WTC11 (cell line): ENCODE measurements at places on chromosomes 2 and 18.

DNA sequence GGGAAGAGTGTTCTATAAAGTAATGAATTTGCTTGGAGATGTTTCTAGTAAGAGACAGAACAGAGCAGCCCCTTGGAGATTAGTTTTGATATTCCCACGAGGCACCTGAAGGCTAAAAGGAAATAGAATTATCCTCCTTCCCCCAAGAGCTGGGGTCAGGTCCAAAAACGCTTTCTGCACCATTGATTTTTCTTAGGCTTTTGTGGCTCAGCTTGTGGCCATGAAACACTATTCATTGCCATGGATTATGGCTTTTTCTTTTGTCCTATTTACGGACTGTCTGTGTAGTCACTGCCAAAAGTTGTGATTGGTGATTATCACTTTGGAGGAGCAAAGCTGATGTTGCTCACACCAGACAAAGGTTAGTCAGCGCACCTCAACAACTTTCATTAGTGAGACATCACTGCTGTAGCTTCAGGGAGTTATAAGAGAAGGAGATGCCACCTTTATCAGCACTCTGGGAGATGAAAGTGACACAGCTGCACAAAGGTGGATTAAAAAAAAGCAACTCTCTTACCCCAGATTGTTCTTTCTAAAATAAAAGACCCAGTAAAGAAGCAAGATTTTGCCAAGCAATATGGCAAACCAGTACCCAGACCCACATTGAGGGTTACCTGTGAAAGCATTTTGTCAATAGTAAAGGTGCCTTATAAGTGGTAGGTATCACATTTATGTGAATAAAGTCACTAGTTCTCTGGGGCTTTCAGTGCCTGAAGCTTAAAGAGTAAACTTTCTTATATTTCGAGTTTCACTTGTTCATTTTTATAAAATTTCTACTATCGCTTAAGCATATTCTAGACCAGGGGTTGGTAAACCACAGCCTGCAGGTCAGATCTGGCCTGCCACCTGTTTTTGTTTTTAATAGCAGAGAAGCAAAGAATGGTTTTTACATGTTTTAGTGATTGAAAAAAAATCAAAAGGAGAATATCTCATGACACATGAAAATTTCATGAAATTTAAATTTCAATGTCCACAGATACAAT is 10.6 kb downstream of the CXCR4 start:
- no peak overlapping the region for H3K27ac ChIP-seq
- H3K36me3 ChIP-seq = no peaks in the 10 kb centered on the region
- no peak overlapping the region for H3K4me3 ChIP-seq

- no peak overlapping the region for H3K4me3 ChIP-seq
- H3K4me1 ChIP-seq = peaks cover 32% of the 10 kb centered on the region
- peak overlapping the region; percentile 43; the same call in 1 of the 2 replicates for H3K27ac ChIP-seq
- peak; percentile 74 for DNase-seq
Measured at GRCh38 chr2:42770288-42771131, 6.6 kb upstream of the OXER1 start.

DNA sequence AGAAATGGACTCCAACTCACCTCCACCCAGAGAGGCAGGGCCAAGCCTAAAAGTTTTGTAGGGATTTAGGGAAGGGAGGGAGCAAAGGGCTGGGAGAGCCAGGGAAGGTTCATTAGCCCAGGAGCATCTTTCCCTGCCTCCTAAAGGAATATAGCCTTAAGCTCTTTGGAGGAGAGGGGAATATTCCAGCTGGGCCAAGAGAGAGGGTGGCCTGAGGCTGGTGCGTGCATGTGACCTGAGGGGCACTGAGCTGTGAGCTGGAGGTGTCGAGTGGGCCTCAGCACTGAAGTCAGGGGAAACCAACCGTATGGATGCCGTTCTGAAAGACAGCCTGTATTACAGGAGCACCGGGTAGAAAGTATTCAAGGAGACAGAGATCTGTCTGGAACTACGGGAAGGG is 112.6 kb downstream of the KLHL29 start:
- peak overlapping the region; percentile 80 for H3K27ac ChIP-seq
- peaks cover 42% of the 10 kb centered on the region for H3K4me1 ChIP-seq
- no peak for DNase-seq
- H3K27me3 ChIP-seq = no peaks in the 10 kb centered on the region

DNA sequence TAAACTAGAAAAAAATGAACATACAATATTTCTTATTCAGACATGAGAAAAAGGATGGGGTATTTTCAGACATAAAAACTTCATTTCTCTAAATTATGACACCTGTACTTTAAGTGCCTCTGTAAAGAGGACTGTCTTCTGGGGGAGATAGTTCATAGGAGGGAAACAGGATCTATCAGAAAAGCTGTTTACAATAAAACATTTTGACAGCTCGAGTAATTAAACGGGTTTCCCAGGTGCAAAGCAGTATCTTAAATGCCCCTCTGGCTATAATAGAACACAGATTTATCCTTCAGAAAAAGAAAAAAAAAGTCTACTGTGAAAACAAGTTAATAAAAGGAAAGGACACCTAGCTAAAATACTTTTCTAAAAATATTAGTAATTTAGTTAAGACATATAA is 311.4 kb upstream of the UBE2E3 start:
- DNase-seq = no peak
- no peaks in the 10 kb centered on the region for H3K36me3 ChIP-seq
- no peaks in the 10 kb centered on the region for H3K27me3 ChIP-seq
- peaks cover 7% of the 10 kb centered on the region for H3K4me1 ChIP-seq

DNA sequence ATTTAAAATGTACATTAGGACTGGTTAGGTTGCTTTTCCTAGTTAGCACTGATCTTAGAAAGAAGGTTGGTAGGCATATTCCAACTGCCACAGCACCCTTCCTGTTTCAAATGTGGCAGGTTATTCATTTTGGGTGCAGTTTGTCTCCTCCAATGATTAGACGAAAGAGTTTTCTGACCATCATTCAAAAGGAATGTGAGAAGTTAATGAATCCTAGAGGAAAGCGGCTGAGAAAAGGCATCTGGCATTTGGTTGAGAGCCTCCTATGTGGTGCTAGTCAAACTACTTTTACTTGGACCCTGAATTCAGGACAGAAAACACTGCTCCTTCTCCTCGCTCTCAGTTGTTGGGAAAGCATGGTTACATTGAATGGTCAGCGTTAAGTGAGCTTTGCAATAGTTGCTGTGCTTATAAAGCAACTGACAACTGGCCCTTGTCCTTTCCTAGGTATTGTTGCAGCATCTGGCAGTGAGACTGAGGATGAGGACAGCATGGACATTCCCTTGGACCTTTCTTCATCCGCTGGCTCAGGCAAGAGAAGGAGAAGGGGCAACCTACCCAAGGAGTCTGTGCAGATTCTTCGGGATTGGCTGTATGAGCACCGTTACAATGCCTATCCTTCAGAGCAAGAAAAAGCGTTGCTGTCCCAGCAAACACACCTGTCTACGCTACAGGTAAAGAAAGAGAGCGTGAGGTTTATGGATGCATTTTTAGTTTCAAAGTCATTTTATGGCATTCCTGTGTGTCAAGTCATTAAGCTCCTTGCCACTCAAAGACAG is 6.1 kb downstream of the TGIF1 start:
- no peaks in the 10 kb centered on the region for H3K27me3 ChIP-seq
- peak overlapping the region; percentile 96 for H3K4me3 ChIP-seq
- peak overlapping the region; percentile 98 for H3K27ac ChIP-seq
- DNase-seq = no peak
- peaks cover 73% of the 10 kb centered on the region for H3K36me3 ChIP-seq
- peaks cover 72% of the 10 kb centered on the region for H3K4me1 ChIP-seq

- H3K4me3 ChIP-seq = no peak overlapping the region
- H3K36me3 ChIP-seq = peaks cover 11% of the 10 kb centered on the region
- no peak overlapping the region for H3K27ac ChIP-seq
- peaks cover 4% of the 10 kb centered on the region; the same call in 1 of the 2 replicates for H3K4me1 ChIP-seq
Measured at GRCh38 chr18:46212398-46212797, 108.2 kb downstream of the HAUS1 start.

DNA sequence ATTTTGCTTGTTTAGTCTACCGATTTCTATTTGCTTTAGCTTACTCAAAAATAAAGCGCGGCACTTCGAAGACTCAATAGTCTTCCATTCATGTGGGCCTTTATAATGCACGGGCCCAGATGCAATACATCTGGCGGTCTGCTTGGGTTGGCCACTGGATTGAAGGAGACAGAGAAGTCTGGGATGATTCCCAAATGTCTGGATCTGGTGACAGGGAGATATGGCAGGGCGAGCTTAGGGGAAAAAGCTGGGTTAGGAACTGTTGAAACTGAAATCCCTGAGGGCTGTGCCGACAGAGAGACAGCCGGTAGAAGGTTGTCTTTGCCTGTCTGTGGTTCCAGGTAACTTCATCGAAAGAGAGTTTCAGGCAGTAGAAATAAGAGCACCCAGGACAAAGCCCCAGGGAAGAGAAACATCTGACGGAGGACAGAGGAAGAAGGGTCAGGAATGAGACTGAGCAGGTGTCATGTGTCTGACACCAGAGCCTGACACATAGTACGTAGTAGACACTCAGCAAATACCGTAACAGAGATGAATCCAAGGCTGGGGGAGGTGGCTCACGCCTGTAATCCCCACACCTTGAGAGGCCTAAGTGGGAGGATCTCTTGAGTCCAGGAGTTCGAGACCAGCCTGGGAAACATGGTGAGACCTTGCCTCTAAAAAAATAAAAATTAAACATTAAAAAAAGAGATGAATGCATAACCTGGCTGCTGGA is 13.6 kb downstream of the CLUL1 start:
- no peak for DNase-seq
- no peak overlapping the region for H3K4me3 ChIP-seq
- H3K4me1 ChIP-seq = no peaks in the 10 kb centered on the region
- H3K36me3 ChIP-seq = no peaks in the 10 kb centered on the region

GRCh38 chr2:44897406-44897805 is 44.1 kb upstream of the SIX3 start:
- no peak for DNase-seq
- peak overlapping the region; percentile 10; the same call in 1 of the 2 replicates for H3K27ac ChIP-seq
- no peak overlapping the region for H3K4me3 ChIP-seq
- H3K36me3 ChIP-seq = peaks cover 12% of the 10 kb centered on the region

GRCh38 chr2:121203591-121204249 is 81.3 kb downstream of the TFCP2L1 start:
- H3K4me1 ChIP-seq = no peaks in the 10 kb centered on the region
- H3K27me3 ChIP-seq = no peaks in the 10 kb centered on the region
- H3K27ac ChIP-seq = no peak overlapping the region
- DNase-seq = no peak
- H3K4me3 ChIP-seq = no peak overlapping the region
- no peaks in the 10 kb centered on the region for H3K36me3 ChIP-seq

- H3K27me3 ChIP-seq = no peaks in the 10 kb centered on the region
- DNase-seq = no peak
- H3K27ac ChIP-seq = no peak overlapping the region
- H3K36me3 ChIP-seq = no peaks in the 10 kb centered on the region
Measured at GRCh38 chr2:232286001-232286868, 92.3 kb upstream of the ALPP start.

DNA sequence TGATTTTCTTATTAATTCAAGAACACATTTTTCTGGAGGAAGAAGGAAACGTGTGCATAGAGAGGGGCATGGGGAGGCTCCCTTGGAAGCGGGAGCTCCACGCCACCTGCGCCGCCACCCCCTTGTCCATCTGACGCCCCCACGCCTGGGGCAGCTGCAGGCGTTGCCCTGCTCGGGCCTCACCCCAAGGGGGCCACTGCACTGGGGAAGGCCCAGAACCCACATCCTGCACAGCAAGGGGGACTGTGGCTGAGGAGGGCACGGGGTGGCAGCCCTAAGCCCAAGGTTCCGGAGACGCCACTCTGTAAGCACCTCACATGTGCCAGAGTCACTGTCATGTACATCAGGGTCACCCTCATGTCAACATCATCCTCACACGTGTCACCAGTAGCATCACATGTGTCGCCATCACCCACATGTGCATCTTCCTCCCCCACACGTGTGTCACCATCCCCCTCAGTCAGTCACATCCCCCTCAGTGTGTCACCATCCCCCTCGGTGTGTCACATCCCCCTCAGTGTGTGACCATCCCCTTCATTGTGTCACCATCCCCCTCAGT is 486.7 kb upstream of the SALL3 start:
- peaks cover 31% of the 10 kb centered on the region for H3K36me3 ChIP-seq
- no peak for DNase-seq
- H3K27me3 ChIP-seq = peaks cover 8% of the 10 kb centered on the region; the same call in 1 of the 2 replicates

- no peak overlapping the region for H3K27ac ChIP-seq
- peaks cover 20% of the 10 kb centered on the region for H3K4me1 ChIP-seq
- DNase-seq = no peak
- H3K27me3 ChIP-seq = no peaks in the 10 kb centered on the region
- no peaks in the 10 kb centered on the region for H3K36me3 ChIP-seq
- no peak overlapping the region for H3K4me3 ChIP-seq
Measured at GRCh38 chr2:100978582-100979191, 23.4 kb upstream of the RPL31 start.

- H3K27ac ChIP-seq = no peak overlapping the region
- no peaks in the 10 kb centered on the region for H3K36me3 ChIP-seq
- no peaks in the 10 kb centered on the region for H3K27me3 ChIP-seq
- no peak overlapping the region for H3K4me3 ChIP-seq
- H3K4me1 ChIP-seq = peaks cover 16% of the 10 kb centered on the region
- no peak for DNase-seq
Measured at GRCh38 chr2:43467891-43468290, 127.9 kb downstream of the THADA start.

GRCh38 chr18:42182728-42183700 is 228.0 kb downstream of the PIK3C3 start:
- no peaks in the 10 kb centered on the region for H3K36me3 ChIP-seq
- H3K4me3 ChIP-seq = no peak overlapping the region
- no peaks in the 10 kb centered on the region for H3K27me3 ChIP-seq
- H3K4me1 ChIP-seq = no peaks in the 10 kb centered on the region
- DNase-seq = no peak

DNA sequence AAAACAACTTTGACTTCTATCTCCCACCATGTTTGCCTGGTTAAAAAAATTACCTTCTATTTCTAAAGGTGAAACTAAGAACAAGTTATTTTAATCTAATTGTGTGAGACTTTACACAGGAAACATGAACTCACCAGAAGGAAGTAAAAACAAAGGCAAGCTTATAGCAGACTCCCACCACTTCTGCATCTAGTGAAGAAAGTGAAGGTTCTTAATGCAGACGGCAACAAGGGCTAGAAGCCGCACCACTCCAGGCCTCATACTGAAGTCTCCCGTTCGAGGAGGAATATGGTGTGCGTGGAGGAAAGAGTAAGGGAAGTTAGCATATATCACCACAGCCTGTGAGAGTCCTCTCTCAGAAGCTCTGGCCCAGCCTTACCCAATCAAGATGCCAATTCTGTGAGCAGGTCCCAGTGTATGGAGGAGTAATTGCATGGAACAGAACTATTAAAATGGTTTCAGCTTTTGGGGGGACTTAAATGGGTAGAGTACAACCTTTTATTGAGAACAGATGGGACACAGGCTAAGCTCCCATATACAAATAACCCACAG is 958.7 kb downstream of the BCL11A start:
- H3K4me1 ChIP-seq = no peaks in the 10 kb centered on the region
- no peak overlapping the region for H3K27ac ChIP-seq
- H3K27me3 ChIP-seq = no peaks in the 10 kb centered on the region
- H3K36me3 ChIP-seq = no peaks in the 10 kb centered on the region
- H3K4me3 ChIP-seq = no peak overlapping the region
- no peak for DNase-seq

GRCh38 chr2:26178246-26178645 is 5.4 kb downstream of the GAREM2 start:
- DNase-seq = no peak
- H3K27me3 ChIP-seq = peaks cover 11% of the 10 kb centered on the region
- H3K27ac ChIP-seq = no peak overlapping the region
- no peaks in the 10 kb centered on the region for H3K36me3 ChIP-seq
